ENCODE measurements at places on chromosomes 1 and 21.

- no peak for DNase-seq
These were observed 242.8 kb downstream of the DISC1 start for GRCh38 chr1:231869364-231869763.

- no peak for DNase-seq
These were observed 22.4 kb upstream of the HMGB4 start for GRCh38 chr1:33841494-33841893.

GRCh38 chr1:2347409-2347785 is 44.0 kb downstream of the MORN1 start:
- no peak for DNase-seq

- no peak for DNase-seq
These were observed 401 bp downstream of the TP73 start for GRCh38 chr1:3652548-3653285.

DNA sequence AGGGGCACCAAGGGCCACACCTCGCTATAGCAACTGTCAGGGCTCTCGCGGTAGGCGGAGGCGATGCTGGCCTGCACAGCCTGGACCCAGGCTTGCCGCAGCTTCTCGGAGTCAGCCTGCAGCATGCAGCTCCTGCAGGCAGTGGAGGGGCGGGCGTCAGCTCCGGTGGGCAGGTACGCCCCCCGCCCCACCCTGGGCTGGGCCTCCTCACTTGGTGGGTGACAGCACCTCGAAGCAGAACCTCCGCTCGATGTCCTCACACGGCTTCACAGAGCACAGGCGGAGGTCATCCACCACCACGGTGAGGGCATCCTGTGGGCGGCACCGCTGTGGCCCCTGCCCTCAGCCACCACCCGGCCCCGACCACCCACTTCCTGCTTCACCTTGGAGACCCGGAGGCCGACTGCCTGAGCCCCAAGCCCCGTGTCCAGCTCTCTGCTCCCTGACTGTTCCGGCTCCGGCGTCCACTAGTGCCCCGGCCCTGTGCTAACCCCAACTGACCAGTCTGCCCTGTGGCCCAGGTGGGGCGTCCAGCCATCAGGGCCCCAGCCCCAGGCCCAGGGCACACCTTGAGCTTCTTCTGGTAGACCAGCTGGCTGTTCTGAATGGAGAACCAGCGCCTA is 9.8 kb downstream of the ACAP3 start:
- DNase-seq = no peak

DNA sequence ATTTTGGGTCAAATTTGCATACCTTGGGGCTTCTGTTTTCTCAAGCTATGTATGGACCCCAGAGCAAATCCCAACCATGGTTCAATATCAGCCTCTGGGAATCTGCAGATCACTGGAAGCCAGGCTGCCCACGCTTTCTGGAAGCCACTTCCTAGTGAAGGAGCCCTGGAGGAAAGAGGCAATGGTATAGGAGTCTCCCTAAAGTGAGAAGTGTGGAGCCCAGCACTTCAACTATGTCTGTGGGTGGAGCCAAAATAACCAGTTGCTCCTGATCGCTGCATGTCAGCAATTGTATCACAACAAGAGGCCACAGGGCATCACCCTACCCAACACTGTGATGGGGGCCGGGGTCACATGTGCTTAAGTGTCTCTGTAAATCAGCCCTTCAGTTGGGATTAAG is 26.9 kb downstream of the ETS2 start:
- DNase-seq = no peak

DNA sequence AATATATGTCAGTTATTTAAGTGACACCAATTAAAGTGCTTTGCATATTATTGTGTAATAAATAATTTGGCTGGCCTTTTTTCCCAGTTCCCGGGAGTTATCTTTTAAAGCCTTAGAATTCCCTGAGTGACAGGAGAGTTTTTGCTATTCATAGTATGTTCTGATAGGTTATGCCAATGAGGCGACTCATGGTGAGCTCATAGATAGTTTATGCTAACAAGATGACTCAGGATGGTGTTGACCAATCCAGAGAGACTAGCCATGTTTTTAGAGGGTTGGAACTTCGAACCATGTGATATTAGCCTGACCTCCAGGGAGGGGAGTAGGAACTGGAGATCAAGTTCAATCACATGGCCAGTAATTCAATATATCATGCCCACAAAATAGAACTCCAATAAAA is 310.8 kb downstream of the USP25 start:
- no peak for DNase-seq

GRCh38 chr1:185373813-185374529 is 56.9 kb upstream of the IVNS1ABP start:
- no peak for DNase-seq

DNA sequence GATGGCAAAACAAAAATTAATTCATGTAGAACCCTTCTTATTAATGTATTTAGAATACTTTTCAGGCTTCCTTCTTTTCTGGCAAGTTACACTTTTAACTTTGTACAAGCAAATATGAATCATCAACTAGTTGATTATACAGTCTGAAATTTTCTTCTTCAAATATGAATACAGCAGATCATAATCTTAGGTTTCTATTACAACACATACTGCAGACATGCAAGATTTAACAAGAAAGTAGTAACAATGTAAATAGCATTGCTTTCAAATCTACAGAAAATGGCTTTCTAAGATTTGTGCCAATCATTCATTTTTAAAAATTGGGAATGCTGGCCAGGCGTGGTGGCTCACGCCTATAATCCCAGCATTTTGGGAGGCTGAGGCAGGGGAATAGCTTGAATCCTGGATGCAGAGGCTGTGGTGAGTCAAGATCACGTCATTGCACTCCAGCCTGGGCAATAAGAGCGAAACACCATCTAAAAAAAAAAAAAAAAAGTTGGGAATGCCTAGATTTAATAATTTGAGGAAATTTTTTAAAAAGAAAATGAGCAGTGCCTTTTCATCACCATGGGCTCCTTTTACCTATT is 68.4 kb upstream of the DPYD start:
- no peak for DNase-seq

DNA sequence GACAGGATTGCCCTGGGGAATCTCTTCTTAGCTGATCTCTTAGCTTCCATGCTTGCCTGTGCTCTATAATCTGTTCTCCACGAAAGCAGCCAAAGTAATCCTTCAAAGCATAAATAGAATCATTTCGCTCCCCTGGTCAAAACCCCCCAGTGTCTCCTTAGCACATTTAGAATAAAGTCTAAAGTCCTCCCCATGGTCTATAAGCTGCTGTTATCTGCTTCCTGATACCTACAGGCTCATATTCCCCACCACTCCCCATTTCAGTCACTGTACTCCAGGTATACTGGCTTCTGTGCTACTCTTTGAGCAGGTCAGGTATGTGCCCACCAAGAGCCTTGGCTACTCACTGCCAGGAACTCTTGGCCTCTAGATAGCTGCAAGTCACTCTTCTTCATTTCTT is 2.9 kb downstream of the S100A12 start:
- no peak for DNase-seq

- DNase-seq = no peak
These were observed 331.4 kb downstream of the VAV3 start for GRCh38 chr1:107633596-107633995.

All from HS-27A (cell line).